ENCODE measurements at places on chromosomes 7 and 10.

- peak; percentile 10 for DNase-seq
Measured at GRCh38 chr7:9231630-9232121, 798.3 kb downstream of the NXPH1 start.

DNA sequence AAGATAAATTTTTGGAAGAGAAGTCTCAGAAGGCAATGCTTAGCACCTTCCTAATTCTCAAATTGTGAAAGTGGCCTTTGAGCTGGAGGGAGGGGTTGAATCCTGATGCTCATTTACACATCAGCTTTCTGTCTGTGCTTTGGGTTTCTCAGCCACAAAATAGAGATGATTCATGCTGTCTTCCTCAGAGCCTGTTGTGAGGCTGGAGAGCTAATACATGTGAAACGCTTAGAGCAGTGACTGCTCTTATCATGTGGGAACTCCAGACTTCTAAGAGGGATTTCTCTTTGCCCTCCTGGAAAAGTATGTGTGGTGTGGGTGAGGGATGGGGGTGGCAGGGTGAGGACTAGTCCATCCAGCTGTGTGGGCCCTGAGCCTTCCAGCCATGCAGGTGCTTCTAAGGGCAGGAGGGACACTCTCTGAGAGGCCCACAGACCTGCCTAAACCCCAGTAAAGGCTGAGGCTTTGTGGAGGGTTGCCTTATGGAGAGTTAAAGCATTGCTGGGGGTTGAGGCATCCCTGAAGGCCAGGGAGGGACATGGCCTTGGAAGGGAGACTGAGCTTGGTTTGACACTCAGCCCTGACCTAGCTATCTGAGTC, 4.8 kb upstream of the EVX1 start:
- no peak for DNase-seq

- DNase-seq: no peak
Measured at GRCh38 chr10:71737834-71738197, 18.2 kb upstream of the C10orf105 start.

- DNase-seq: no peak
Measured at GRCh38 chr10:87646935-87647334, 12.7 kb upstream of the PAPSS2 start.

GRCh38 chr7:155198901-155199845, 98.5 kb upstream of the INSIG1 start:
- no peak for DNase-seq

DNA sequence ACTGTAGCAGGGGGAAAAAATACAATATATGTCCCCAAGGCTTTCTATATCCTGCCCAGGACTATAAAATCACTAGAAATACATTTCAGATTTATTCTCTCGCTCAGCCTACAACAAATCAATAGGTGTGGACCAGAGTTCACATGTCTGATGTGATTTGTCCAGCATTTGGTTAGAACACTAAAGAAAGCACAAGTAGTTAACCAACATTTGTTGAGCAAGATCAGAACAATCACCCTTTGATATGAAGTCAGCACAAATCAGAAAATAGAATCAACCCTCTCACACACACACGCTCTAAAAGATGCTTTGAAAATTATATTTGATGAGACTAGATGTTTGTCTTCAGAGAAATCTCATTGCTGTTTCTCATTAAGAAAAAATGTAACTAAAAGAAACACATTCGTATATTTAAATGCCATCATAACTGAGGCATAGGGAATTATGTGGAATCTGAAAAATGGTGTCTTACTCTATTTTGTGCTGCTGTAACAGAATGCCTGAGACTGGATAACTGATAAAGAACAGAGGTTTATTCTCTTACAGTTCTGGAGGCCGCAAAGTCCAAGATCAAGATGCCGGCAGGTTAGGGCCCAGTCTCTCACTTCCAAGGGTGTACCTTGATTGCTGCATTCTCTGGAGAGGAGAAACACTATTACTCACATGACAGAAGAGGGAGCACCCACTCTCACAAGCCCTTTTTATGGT, 10.5 kb downstream of the AKR1D1 start:
- DNase-seq: no peak

DNA sequence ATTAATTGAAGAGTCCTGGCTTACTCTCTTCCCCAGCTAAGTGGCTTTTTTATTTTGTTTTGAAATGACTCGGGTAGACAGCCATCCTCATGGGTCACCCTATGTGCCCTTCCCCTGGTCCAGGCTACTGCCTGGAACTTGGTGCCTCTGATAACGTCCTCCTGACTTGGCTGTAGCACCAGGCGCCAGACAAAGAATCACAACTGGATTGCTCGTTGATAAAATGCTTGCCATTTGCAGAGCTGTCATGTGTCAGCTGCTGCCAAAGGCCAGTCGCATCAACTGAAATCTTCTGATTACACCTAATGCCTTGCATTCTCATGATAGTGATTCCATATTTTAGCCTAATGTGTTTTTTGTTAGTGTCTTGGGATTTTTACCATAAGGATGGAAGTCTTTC, 27.4 kb upstream of the ABLIM1 start:
- no peak for DNase-seq

GRCh38 chr10:239109-239508, 103.9 kb downstream of the ZMYND11 start:
- peak; percentile 2 for DNase-seq

DNA sequence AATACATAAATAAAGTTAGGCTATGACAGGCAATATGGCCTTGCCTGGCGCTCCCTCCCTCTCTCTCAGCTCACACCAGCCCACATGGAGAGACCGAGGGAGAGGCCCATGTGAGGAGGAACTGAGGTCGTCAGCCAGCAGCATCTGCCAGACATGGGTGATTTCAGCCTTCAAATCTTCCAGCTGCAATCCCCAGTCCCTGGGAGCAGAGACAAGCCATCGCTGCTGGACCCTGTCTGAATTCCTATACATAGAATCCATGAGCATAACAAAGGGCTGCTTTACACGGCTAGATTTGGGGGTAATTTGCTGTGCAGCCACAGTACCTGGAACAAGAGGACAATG, 35.6 kb downstream of the ANKRD16 start:
- no peak for DNase-seq

GRCh38 chr7:155965010-155965409, 152.7 kb upstream of the SHH start:
- DNase-seq: no peak

- DNase-seq: no peak
Measured at GRCh38 chr7:43735802-43736603, 6.7 kb upstream of the COA1 start.

GRCh38 chr7:11175887-11176286, 202.2 kb downstream of the PHF14 start:
- no peak for DNase-seq

GRCh38 chr10:93199191-93199751, 125.6 kb downstream of the CYP26A1 start:
- DNase-seq: peak; percentile 43

GRCh38 chr7:81775560-81775959, 5.7 kb upstream of the HGF start:
- DNase-seq: no peak

DNA sequence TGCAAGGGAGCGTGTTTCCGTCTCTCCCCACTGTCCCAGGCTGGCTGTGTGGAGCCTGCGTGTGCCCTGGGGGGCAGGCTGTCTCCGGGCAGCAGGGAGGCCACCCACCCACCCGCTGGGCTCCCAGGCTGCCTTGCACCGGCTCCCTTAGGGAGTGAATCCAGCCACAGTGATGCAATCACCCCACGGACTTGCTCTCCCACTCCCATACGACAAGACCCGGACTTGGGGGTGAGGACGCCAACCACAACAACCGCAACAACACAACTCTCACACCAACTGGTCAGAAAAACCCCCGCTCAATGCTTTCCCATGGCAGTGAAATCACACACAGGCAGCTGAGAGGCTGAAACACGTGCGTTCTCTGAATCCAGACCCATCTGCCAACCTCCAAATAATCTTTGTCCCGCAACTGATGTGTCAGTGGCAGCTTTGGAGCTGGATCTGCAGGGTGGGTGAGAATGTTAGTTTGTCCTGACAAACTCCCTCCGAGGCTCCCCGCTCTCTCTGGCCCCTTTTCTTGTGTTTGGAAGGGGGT, 62.7 kb upstream of the DDC start:
- no peak for DNase-seq

- no peak for DNase-seq
Measured at GRCh38 chr10:69374242-69374641, 42.5 kb downstream of the TACR2 start.

DNA sequence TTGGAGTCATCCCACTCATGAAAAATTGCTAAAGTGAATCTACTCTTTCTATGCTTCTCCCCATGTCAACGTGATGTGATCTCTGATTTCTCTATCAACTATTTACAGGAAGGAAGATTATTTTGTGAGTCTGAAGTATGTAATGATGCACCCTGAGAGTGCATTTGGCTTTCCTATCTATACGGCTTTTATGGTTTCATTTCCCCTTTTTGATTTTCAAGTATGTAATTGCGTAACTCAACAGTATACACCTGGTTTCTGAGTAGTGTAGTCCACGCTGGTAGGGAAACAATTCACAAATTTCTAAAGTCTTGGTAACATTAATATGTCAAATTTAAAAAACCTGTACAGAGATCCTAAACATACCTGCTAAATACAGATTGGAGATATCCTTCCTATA, 194.7 kb upstream of the SEMA3A start:
- peak; percentile 91 for DNase-seq

DNA sequence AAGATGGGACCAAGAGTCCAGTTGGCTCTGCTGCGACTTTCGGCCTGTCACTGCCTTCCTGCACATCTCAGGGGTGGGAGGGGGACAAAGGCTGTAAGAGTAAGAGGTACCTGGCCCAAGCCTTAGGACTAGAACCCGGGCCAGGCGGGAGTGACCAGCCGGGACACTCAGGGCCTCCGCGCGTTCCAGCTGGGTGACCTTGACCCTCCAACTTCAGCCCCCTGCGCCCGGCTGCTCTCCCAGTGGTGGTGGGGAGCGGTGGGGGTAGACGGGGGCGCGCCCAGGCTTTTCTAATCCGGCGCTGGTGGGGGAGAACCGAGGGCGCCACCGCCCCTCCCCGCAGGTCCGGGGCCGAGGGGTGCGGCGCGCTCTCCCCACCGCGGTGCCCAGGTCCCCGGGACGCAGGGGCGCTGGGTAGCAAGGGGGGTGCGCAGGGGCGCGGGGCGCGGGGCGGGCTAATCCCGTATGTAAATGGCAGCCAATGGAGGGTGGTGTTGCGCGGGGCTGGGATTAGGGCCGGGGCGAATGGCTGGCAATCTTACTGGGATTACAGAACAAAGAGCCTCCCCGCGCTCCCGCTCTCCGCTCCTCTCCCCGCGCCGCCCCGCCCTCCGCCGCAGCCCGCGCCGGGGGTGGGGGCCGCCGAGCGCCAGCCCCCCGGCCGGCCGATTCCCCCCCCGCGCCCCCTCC, at the start of gene GTF2IRD1:
Gene GTF2IRD1, plus strand, starts transcription at position 585 of the 690 bp plus-strand sequence. CDS start 54,175 bp downstream, outside the sequence.
- DNase-seq: peak; percentile 53

Measured in NAMALWA (cell line).